Naive thymus-derived CD8-positive, alpha-beta T cell (primary cell): ENCODE measurements at places on chromosomes 2 and 18. TPM values are rescaled to one million over a fixed set of nuclear protein-coding genes. Genes with fewer than 3 reads are reported as not detected.

The PPP1R1C gene
- total RNA-seq = not detected

- peaks cover 6% of the 10 kb centered on the region for H3K27me3 ChIP-seq
- H3K36me3 ChIP-seq = no peaks in the 10 kb centered on the region
- DNase-seq = no peak
- no peak overlapping the region for H3K4me3 ChIP-seq
- no peaks in the 10 kb centered on the region for H3K4me1 ChIP-seq
Measured at GRCh38 chr2:200600549-200601225, 14.9 kb downstream of the AOX1 start.

DNA sequence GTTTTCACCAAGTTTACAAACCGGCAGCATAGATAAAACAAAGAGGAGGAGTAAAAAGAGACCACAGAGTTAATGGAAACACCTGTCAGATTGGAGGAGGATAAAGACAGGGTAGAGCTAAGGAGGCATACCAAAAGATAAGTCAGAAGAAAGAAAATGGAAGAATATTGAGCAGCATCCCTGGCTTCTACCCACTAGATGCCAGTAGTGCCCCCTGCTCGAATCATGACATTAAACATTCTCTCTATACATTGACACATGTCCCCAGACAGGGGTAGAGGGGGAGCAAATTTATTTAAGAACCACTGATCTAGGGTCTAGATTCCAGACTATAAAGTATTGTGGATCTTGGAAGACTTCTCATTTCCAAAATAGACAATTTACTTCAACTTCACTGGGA lies 159.8 kb upstream of the ETAA1 start:
- no peak overlapping the region for H3K4me3 ChIP-seq
- peaks cover 3% of the 10 kb centered on the region for H3K27me3 ChIP-seq
- H3K36me3 ChIP-seq = no peaks in the 10 kb centered on the region
- H3K4me1 ChIP-seq = no peaks in the 10 kb centered on the region
- no peak overlapping the region for H3K27ac ChIP-seq

The ZDBF2 gene
- total RNA-seq = 15.4 TPM
